AG08395 (cell line): ENCODE measurements at places on chromosomes 4 and X.

GRCh38 chr4:8879574-8879973, 7.9 kb upstream of the HMX1 start:
- no peak for DNase-seq

DNA sequence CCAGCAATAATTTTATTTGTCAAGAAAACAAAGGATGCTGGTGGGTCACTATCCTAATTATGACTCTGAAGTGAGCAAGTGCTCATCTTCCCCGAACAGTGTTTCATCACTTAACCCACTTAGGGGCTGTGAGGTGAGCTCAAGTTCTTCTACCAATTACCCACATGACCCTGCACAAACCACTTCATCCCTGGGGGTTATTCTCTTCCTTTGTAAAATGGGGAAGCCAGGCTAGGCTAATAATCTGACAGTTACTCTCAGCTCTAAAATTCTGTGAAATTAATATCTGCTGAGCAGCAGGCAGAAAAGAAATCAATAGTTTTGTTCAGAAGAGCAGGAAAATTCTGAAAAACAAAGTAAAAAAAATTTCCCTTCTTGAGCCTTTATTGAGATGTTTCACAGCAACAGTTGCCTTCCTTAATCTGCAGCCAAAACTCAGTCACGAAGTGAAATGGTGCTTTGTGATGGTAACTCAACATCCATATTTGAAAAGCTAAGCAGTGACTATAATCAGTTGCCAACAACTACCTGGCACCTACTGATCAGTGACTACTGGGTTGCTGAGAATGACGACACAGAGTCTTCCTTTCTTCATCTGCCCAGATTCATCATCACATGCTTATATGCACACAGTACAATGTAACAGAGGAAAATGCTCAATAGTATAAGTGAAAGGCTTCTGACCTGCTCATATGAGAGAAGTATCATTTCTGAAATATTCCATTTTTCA, 24.1 kb downstream of the ATP8A1 start:
- no peak for DNase-seq

GRCh38 chrX:87583679-87584078, 66.1 kb downstream of the KLHL4 start:
- DNase-seq: no peak

DNA sequence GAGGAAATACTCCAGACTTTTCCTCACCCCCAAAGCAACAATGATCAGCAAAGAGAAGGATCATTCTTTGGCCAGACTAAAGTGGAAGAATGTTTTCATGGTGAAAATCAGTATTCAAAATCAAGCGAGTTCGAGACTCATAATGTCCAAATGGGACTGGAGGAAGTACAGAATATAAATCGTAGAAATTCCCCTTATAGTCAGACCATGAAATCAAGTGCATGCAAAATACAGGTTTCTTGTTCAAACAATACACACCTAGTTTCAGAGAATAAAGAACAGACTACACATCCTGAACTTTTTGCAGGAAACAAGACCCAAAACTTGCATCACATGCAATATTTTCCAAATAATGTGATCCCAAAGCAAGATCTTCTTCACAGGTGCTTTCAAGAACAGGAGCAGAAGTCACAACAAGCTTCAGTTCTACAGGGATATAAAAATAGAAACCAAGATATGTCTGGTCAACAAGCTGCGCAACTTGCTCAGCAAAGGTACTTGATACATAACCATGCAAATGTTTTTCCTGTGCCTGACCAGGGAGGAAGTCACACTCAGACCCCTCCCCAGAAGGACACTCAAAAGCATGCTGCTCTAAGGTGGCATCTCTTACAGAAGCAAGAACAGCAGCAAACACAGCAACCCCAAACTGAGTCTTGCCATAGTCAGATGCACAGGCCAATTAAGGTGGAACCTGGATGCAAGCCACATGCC, 89.7 kb downstream of the TET2 start:
- no peak for DNase-seq

DNA sequence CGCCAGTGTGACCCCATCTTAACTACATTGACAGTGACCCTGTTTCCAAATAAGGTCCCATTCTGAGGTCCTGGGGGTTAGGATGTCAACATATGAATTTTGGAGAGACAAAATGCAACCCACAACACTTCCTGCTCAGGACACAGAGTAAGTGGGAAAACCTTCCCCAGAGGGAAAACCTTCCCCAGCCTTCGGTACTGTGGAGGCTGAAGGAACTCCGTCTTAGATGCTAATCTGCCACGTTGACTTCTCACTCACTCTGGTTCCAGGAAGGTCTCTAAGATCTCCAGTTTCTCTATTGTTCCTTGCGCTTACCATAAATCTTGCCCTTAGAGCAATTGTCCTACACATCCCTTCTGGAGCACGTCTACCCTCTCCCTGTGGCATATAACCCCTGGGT, 29.7 kb upstream of the HMX1 start:
- no peak for DNase-seq

GRCh38 chr4:24794051-24794450, 1.3 kb upstream of the SOD3 start:
- DNase-seq: no peak

- no peak for DNase-seq
These were observed 144.4 kb downstream of the GLUD2 start for GRCh38 chrX:121191779-121192178.

GRCh38 chr4:30269850-30270249, 450.3 kb upstream of the PCDH7 start:
- DNase-seq: no peak

GRCh38 chrX:80721186-80721585, 88.5 kb downstream of the BRWD3 start:
- DNase-seq: no peak

DNA sequence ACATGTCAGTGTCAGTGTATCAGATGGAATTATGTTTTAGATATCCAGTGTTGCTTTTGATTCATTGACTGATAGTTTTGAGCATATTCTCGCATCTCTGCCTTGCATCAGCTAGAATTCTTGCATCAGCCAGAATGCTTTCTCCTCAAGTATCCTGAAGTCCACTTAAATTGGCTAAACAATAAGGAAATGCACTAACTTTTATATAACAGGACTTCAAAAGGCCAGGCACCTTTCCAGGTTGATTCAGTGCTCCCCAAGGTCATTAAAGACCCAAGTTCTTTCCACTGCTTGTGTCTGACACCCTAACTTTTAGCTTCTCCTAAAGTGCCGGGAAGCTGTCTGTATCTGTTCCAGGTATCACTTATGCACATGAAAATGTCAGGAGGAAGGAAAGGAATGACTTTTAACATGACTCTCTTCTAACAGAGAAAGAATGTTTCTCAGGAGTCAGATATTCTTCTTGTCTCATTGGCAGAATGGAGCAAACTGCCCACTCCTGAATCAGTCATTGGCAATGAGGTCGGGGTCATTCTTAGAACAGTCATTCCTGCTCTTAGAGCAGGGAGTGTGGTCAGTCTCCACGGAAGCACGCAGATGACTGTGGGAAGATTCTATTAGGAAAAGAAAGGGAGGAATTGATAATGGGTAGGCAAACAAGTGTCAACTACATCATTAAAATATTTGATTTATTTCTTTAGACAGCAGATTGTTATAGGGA, 92.9 kb upstream of the TLL1 start:
- DNase-seq: no peak

DNA sequence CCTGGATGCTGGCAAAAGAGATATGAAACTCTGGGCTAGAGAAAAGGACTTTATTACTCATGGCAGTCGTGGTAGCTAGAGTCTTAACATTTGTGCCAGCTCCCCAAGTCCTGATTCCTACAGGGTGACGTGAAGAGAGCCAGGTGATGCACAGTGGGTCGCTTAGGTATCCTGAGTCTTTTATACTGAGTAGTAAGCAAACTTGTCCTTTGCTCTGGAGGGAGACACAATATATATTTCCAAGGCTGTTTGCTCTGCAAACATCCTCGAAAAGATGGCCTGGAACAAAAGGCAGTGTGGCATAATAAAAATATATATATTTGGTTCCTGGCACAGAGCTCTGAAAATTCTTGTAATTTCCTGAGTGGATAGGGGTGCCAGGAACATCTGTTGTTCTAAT, 23.0 kb downstream of the ZNF81 start:
- no peak for DNase-seq

- DNase-seq: no peak
These were observed 8.7 kb upstream of the IL13RA1 start for GRCh38 chrX:118718737-118719136.

GRCh38 chrX:13843150-13843721, 26.3 kb upstream of the GPM6B start:
- DNase-seq: no peak

- DNase-seq: no peak
These were observed 4.5 kb downstream of the PLXNB3 start for GRCh38 chrX:153768311-153769157.

DNA sequence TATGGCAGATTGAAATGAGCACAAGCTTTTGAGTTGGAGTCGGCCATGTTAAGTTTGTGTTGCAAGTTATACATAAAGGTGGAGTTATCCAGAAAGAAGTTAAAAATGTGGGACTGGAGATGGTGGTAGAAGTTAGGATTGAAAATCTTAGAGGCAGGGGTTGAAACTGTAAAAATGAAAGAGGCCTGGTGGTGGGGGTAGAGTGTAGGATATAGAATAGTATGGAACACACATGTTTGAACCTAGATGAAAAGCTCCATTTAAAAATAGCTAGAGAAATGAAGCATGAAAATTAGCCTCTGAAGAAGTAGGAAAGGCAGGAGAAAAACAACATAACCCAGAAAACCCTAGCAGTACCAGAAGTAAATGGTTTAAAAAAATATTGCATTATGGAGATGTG, 131.8 kb upstream of the ENPEP start:
- peak; percentile 5 for DNase-seq

DNA sequence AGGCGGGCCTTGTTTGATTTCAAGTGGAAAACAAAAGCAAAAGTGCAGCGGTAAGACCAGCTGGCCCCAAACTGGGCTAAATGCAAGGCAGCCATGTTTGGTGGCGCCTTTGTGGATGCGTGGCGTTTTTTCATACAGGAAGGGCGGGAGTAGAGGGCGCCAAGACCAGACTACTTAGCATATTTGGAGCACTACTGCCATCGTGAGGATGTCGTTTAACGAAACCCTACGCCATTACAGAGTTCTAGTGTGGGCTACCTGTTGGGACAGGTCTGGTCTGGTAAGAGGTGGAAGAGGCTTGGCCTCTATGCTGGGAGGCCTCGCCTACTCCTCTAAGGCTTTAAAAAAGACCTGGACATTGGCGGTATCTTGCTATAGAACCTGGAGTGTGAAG, 230.7 kb upstream of the STK26 start:
- peak; percentile 69 for DNase-seq

DNA sequence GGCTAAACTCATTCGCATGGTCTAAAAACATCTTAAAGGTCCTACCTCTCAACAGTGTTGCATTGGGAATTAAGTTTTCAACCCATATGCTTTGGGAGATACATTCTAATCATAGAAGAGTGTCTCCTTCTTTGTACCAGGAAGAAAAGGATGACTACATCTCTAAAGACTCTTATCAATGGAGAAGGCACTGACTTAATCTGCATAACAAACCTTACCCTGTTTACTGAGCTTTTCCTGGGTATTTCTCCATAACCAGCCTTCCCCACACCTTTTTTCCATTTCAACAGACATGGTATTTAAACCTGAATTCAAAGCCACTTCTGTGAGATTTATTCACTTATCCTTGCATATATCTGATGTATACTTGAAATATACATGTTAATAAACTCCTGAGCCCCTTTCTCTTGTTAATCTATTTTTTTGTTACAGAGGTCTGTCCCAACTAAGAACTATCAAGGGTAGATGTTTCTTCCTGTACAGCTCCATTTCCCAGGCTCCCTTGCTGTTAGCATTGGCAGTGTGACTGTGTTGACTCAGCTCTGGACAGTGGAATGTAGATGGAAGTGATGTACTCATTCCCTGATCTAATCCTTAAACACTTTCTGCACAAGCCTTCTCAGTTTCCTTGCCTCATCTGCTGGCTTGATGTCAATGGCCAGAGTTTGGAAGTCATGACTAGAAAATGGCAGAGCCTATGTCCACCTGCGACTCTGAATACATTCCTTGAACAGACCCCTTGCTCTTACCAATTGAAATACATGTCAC, 148.9 kb upstream of the CPEB2 start:
- peak; percentile 87 for DNase-seq

DNA sequence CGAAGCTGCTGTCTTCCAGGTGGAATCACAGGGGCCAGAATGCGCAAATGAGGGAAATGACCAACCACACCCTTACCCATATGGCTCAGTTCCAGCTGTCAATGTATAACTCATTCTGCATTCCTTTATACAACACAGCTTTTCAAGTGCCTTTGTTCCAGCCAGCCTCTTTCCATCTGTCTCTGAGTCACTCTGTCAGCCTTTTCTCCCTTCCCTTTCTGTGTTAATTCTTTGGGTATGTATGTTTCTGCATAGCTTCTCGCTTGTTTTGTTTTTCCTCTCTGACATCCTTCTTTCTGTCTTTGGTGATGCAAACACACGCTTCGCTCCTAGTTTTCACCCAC, 54.5 kb downstream of the RS1 start:
- DNase-seq: peak; percentile 20

GRCh38 chr4:22179124-22179874, 230.7 kb upstream of the KCNIP4 start:
- peak; percentile 13 for DNase-seq

- no peak for DNase-seq
These were observed 37.2 kb downstream of the EIF4E start for GRCh38 chr4:98891478-98892337.

DNA sequence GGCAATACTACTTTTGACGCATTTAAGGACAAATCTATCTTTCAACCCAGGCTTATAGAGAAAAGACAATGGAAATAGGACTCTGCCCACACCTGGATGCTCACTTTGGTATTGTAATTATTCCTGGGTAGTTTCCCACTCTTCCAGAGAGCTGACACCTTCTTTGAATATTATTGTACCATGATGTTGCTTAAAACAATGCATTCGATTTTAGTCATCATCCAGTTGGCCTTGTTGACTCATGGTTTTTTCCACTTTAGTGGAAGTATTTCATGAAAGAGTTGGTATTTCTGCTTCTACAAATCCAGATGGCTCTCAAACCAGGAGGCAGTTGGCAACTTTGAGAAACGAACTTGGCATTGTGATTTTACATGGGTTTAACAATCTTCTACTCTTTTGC, 124.2 kb downstream of the ENOX2 start:
- peak; percentile 13 for DNase-seq

DNA sequence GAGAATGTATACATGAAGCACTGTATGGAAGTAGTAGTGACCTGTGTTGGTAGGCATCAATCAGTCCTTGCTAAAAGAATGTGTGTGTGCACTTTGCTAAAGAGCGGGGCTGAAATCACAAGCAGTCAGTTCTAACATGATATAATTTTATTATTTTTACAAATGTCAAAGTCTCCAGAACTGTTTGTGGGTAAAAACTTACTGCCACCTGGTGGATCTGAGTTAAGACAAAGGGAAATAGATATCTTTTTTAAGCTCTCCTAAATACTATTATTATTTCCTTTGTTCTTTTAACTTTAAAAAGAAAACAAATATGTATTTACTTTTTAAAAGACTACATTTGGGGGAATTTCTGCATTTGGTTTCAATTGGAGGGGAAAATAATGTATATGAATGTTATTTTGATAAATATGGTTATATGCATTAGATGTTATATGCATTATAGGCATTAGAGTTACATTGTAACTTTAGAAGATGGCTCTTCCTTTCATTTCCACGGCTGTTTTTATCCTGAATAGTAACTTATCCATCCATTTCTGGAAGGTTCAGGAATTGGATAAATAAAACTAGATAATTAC, 7.8 kb upstream of the CLOCK start:
- peak; percentile 44 for DNase-seq
